Fibroblast of skin of scalp (primary cell): ENCODE measurements at places on chromosomes 6 and 20.

DNA sequence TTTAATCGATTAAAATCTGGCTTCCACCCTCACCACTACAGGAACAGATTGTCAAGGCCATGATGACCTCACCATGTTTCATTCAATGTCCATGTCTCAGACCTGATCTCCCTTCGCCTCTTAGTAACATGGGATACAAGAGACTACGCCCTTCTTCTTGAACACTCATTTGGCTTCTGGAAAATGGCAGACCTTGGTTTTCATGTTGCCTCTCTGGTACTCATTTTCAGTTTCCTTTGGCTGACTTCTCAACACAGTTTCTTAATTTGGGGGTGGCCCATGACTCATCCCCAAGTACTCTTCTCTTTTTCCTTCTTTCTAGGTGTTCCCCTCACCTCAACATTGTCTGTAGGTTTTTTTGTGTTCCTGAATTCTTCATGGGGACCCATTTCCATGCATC, 22.7 kb downstream of the TMX4 start:
- DNase-seq = no peak

DNA sequence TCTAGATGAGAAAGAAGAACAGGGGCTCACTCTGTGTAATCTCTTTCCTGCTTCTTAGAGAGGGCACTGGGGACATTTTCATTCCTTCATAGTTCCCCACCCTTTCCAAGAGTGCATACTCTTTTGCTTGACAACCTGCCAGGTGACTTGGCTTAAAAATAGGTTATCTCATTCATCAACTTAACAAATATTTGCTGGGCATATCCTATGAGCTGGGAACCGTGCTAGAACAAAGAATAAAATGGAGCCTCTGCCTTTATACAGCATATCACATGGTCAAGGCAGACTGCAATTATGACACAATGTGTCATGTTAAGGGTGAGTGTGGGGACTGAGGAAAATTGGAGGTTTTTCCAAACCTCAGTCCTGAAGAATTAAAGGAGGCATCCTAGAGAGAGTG, 209.8 kb upstream of the FOXA2 start:
- DNase-seq = peak; percentile 17

- no peak for DNase-seq
These were observed 95.9 kb upstream of the IYD start for GRCh38 chr6:150272976-150273315.

GRCh38 chr6:40620574-40621240, 33.5 kb upstream of the LRFN2 start:
- no peak for DNase-seq

DNA sequence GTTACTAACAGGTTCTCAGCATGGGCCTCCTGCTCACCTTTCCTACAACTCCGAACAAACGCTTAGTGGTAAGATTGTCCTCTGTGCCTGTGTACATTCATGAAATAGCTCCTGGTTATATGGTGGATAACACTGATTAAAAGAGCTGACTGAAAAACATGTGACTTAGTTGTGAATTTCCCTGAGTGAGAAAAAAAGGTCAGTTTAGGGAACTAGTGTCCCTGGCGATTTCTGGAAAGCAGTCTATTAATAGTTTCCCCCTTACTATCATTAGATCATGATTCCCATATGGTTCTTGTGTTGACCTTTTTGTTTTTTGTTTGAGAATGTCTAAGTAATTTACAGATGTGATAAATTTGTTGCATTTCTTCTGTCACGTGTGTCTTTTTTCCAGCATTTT, 15.6 kb downstream of the SNRPC start:
- DNase-seq = no peak

DNA sequence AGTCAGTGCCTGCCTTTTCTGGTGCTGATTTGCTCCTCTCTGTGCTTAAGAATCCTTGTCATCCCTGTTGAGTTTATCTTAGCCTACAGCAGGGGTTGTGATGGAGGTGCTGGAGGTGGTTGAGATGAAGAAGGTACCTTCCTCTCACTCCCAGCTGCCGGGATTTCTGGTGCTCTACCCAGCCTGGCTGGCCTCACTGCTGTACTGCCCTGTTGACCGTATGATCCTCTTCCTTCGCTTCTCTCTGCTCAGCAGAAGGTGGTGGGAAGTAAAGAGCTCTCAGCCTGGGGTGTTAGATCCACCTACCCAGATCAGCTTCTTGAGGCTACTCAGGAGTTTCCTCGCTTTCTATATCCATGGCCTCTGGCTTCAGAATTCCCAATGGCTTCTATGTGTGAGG, 101.0 kb upstream of the NXT1 start:
- no peak for DNase-seq

DNA sequence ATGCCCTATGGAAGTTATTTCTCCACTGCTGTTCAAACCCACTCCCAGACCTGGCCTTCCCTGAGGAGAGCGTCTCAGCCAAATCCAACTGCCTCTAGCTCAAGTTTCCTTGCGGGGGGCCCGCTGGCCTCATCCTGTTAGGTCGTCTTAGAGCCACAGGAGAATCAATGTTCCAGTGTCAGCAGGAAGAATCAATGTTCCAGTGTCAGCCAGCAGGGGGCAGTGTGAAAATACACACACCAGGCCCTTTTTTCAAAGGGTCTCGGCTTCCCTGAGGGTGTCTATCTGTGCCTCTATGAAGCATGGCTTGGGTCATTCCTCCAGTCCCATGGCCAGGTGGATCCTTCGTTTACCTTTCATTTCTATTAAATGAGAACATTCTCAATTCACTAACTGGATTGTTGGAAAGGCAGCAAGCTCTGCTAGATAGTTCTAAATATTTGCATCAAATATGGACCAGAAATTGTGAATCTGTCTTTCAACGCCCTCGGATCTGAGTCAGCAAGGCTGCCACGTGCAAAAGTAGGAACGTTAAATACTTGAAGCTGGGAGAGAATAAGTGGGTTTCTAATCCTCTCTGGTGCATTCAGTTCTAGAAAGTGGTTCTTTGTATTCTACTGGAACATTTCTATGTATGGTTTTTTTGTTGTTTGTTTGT, 19.2 kb downstream of the PRND start:
- peak; percentile 30 for DNase-seq

DNA sequence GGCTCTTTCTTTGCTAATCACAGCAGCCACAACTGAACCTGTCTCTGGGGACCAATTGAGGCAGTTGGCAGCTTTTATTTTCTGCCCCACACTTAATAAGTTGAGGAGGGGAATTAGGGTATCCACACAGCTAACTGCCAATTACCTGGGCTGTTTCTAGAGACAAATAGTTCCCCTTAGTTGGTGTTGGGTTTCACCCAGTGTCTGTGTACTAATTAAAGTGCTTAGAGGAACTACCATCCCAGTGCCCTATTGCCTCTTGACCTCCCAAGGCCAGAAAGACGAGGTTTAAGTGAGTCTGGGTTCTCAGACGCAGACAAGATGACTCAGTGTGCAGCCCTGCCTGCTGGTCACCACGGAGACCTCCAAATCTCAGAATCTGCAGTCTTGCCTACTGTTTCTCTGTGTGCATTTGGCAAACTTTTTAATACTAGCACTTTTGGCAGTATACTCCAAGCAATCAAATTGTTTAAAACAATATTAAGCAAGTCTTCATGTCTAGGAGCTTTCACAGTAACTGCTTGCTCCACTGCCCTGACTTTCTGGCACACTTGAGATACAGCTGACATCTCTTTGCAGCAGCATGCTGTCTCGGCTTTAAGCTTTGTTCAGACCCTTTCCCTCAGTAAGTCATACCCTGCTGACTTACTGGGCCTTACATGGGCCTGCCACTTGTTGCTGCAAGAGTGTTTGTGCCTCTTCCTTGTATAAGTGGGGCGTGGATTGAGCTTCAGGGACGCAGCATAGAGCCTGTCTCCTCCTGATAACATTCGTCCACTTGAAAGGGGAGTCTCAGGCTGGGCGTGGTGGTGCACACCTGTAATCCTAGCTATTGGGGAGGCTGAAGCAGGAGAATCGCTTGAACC, 31.9 kb downstream of the STK35 start:
- peak; percentile 71 for DNase-seq

DNA sequence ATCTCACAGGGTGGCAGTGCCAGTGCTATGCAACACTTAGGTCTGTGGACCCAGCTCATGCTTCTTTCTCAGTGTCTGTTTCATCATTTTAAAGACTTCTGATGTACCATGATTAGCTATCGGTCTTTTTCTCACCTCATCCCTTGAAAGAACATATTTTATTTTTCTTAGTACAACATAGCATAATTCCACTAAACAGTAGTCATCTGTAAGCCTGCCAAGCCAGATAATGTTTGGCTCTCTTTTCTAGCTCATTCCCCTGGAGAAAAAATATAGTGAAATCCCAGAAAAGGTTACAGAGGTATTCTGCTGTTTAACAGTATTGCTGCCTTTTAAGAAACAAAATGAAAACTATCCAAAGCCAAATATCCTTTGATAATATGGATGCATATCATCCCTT, 177.0 kb upstream of the MMS22L start:
- DNase-seq = peak; percentile 1

DNA sequence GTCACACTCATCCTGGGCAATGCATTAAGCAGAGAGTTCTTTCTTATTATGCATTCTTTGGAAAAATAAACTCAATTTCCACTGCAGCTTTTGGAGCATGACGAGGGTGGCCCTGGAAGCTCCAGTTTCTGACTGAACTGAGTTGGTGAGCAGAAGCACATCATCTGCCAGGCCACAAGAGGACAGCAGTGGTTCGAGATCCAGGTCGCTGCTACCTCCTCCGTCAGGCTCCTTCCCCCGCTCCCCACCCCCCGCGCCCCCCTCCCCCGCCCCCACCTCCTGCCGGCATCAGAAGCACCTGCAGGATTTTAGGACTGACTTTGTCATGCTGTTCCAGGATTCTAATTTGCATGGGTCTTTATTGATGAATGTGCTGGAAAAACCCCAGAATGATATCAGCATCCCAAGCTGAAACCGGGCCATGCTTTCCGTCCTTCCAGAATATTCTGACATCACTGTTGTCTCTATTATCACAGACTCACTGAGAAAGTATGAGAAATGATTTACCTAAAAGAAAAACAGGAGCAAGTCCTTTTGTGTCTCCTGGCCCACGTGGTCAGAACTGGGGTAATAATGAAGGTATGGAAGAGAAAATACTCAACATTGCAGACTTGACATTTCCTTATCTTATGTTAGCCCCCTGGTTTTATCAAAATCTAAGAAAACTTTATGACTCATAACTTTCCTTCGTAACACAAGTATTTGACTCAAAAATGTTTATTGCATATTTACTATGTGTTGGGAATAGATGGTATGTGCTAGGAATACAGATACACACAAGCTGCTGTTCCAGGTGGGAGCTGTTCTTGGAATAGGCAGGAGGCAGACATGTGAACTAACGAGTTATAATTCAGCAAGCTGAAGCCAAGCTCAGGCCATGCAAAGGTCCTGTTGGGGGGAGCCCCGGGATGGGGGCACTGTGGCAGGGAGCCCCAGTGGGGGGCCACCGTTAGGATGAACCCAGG, 220.2 kb upstream of the EXOC2 start:
- DNase-seq = peak; percentile 27

- no peak for DNase-seq
These were observed 180.6 kb upstream of the CEP162 start for GRCh38 chr6:84408028-84408427.

DNA sequence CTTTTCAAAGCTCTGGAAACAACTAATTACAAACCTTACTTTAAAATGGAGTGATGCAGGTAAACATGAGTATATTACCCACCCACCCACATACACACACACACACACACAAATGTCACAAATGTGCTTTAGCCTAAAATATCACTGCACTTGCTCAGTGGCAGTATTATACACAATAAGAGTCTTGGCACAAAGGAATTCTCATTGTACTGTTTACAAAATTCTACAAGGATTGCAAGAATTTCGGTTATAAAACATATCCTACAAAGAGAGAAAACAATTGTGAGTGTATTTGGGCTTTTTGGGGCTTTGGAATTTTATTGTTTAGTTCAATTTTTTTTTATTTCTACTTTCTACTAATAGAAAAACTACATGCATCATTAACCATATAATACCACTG, 113.2 kb upstream of the BEND6 start:
- no peak for DNase-seq

GRCh38 chr6:33947916-33948594, 144.3 kb upstream of the MLN start:
- no peak for DNase-seq

GRCh38 chr6:108166664-108167448, 1.0 kb downstream of the NR2E1 start:
- DNase-seq = no peak

DNA sequence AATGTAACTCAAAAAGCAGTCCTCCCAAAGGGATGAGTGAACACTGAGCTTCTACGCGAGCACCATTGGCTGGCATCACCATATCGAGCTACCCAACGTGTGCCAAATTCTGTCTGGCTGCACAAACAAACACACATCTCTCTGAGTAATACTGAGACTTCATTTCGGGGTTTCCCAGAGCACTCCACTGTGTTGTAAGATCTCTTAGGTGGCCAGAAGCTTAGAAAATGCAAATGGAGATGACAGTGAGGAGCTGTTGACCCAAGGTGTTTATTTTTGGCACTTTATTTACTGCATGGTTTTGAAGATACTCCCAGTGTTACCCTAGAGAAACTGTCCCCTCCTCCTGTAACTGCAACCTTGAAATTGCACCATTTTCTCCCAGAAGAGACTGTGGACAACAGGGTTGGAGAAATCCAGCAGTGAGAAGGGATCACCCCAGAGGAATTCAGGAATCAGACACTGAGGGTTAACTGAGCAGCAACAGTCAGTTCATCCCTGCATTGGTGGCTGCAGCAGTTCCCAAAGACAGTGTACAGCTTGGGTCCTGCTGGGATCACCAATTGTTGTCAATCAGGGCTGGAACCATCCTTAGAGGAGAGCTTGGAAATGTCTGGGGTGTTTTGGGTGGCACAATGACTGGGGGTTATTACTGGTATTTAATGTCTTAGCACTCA, 1.0 kb upstream of the RIPOR2 start:
- DNase-seq = no peak

GRCh38 chr6:100177956-100178355, 183.9 kb upstream of the MCHR2 start:
- DNase-seq = no peak

DNA sequence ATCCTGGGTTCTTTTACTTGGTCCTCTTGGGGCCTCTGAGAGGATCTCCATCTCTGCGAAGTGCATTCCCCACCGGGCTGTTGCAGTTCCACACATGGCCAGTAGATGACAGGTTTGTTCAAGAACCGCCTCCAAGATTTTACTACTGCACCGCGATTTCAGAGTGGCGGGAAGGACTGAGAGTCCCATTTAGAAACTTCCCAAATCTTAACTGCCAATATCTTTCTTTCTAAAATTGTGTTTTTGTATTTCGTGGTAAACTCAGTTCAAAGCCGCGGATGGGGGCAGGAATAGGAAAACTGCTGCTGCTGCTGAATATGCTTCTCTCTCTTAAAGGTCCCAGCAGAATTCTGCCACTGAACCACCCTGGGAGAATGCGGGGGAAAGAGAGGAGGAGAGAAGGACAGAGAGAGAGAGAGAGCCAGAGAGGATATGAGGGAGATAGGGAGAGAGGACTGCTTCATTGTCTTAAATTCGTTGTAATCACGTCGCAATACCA, 8.6 kb upstream of the BTNL2 start:
- DNase-seq = peak; percentile 76

DNA sequence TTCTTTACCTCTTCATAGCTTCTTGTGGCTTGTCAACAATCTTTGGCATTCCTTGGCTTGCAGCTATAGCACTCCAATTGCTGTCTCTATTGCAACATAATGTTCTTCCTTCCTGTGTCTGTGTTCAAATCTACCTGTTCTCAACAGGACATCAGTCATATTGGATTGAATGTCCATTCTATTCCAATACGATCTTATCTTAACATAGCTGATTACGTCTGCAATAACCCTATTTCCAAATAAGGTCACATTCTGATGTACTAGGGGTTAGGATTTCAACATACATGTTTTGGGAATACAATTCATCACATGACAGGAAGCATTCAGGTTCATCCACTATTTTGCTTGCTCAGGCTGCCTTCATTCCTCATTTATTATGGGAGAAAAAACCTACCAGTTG, 684.4 kb upstream of the CITED2 start:
- DNase-seq = no peak
